ENCODE measurements at places on chromosomes 13 and 19.

GRCh38 chr13:101626925-101627555, 174.6 kb downstream of the ITGBL1 start:
- no peak for DNase-seq

- DNase-seq: no peak
Measured at GRCh38 chr19:42461700-42462324, 19.1 kb upstream of the CXCL17 start.

DNA sequence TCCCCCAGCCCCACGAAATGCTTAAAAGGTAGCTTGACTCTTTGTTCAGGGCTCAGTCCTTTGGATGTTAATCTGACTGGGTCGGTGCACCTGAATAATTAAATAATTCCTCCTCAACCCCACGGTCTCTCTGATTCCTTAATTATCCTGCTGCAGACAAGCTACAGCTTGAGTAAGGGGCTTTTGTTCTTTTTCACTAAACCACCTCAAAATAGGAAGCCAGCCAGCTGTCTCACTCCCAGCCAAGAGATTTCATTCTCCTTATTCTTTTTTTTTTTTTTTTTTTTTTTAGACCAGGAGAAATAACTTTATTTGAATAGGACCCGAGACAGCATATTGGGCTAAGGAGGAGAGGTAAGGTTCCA, 7.9 kb upstream of the FCGBP start:
- DNase-seq: no peak

DNA sequence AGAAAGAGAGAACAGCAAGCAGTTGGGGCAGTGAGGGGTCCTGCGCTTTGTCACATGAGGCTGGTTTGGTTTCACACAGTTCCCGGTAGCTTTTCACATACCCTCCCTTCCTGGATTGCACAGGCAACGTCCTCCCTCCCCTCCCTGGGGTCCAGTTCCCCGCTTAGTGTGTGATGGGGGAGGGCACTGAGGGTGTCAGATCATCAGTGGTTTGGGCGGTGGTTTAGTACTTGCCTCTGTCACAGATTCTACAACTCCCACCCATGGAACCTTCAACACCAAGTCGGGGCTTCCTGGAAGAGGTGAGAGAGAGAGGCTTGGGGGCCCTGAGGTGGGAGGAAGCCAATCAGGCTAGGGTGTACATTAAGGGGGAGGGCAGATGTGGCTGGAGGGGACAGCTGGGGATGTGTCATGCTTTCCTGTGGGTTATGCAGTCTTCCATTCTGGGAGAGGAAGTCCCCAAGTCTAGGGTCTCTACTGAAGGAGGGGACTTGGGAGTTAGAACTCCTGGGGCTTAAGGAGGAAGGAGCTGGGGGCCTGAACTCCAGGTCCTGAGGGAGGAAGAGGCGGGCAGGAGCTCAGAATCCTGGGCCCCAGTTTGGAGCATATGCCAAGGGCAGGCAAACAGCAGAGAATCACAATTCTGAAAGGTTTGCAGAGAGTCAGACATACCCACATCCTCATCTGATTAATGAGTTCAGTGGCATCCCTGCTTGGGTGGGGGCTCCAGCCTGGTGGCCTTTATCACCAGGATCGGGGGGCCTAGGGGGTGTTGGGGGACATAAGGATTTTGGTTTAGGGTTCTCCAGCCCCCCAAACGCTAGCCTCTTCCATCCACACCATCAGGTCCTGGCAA, at the start of gene NKG7:
NKG7 (minus strand) TSS at position 6 of the 856 bp plus-strand sequence. CDS start 119 bp downstream, outside the sequence.
- no peak for DNase-seq

DNA sequence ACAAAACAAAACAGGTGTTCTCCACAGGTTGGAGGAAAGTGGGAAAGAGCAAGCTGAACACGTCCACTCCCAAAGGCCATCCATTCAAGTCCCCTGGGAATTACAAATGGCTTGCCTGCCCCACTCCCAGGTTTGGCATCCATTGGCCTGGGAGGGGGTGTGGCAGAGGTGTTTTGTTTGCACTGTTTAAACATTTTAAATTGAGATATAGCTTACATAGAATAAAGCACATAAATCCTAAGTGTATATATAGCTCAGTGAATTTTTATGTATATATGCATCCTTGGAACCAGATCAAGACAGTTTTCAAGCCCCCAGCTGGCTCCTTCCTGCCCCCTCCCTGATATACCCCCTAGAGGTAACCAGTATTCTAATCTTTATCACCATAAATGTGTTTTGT, 12.7 kb downstream of the SLC25A42 start:
- DNase-seq: no peak

- DNase-seq: no peak
Measured at GRCh38 chr19:14616407-14616806, 33.5 kb downstream of the CLEC17A start.

DNA sequence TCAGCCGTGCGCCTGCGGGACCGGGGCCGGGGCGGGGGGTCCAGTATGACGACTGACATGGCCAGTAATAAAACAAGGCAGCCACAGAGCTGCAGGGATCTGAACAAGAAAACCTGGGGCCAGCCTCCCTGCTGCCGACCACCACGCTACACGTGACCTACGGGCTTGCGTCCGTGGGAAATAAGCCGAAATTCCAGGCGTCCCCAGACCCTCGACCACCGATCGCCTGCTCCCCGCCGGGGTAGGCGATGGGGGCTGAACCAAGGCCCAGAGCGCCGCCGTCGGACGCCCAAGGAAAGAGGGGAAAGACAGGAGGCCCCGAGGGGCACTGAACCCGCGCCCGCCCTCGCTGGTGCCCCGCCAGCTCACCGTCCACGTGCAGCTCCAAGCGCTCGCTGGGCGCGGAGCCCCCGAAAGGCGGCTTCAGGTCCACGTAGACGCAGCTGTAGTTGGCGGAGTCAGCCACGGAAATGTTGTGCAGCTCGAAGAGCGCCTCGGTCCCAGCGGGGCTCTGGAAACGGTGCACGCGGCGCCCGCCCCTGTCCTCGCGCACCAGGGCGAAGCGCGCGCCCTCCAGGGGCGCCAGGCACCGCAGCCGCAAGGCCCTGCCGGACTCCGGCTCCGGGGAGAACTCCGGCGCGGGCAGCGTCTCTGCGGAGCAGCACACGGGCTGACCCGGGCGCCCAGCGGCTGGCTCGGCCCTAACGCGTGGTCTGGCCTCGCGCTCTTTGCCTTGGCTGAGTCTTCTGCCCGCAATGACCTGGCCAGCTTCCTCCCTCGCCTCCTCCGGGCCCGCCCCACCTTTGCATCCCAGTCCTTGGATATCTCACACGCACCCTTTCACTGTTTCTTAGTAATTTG, 3.1 kb downstream of the A1BG start:
- no peak for DNase-seq

- no peak for DNase-seq
Measured at GRCh38 chr19:47280183-47280797, 5.6 kb downstream of the INAFM1 start.

Data from fibroblast of skin of left biceps (primary cell).